Suppressor macrophage treated with lipopolysaccharide for 1 hour (primary cell): ENCODE measurements at places on chromosomes 13 and 19.

GRCh38 chr19:16369664-16370576, 45.3 kb downstream of the KLF2 start:
- no peak for DNase-seq

GRCh38 chr13:57865600-57866294, 234.2 kb downstream of the PCDH17 start:
- no peak for DNase-seq

DNA sequence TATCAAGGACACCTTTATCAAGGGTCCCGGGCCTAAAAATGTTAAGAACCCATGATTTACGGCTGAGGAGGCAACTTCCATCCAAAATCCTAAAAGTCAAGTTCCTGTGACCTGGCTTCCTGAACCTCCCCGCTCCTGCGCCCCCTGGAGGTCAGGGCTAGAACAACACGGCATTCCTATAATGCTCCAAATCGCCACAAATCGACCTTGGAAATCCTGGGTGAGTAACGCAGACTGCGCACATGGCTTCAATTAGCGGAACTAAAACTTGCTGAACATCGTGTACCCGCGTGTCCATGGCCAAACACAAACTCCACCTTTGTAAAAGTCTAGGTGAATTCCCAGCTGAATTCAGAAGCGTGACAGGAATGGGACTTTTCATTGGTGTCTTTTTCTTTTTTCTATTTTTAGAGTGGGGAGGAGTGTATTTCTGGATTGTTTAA, 4.3 kb upstream of the C5AR1 start:
- DNase-seq, result peak; percentile 92

DNA sequence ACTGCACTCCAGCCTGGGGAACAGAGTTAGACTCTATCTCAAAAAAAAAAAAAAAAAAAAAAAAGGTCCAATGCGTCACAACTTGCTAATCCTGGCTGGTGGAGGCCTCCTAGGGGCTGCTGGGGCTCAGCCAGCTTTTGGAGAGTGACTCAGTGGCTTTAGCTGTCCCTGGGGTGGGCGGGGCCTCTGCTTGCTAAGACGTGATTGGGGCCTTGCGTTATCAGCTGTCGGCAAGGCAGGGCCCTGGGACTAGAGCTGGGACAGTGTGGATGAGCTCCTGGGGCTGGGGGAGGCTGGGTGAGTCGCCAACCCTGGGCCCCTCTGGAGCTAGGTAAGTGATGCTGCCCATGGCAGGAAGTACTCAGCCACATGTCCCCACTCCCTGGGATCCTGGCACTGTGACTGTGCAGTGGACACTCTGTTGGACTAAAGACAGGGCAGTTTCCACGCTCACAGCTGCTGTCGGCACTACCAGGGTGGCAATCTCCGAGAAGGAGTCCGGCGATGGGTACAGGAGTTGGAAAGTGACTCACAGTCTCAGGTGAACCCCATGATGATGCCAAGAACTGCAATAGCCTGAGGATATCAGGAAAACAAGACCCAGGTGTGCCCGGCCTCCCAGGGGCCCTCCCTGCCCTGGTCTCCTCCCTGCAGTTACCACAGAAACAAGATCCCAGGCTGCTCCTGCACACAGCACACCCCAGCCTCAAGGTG, 32.2 kb downstream of the F2RL3 start:
- peak; percentile 20 for DNase-seq

DNA sequence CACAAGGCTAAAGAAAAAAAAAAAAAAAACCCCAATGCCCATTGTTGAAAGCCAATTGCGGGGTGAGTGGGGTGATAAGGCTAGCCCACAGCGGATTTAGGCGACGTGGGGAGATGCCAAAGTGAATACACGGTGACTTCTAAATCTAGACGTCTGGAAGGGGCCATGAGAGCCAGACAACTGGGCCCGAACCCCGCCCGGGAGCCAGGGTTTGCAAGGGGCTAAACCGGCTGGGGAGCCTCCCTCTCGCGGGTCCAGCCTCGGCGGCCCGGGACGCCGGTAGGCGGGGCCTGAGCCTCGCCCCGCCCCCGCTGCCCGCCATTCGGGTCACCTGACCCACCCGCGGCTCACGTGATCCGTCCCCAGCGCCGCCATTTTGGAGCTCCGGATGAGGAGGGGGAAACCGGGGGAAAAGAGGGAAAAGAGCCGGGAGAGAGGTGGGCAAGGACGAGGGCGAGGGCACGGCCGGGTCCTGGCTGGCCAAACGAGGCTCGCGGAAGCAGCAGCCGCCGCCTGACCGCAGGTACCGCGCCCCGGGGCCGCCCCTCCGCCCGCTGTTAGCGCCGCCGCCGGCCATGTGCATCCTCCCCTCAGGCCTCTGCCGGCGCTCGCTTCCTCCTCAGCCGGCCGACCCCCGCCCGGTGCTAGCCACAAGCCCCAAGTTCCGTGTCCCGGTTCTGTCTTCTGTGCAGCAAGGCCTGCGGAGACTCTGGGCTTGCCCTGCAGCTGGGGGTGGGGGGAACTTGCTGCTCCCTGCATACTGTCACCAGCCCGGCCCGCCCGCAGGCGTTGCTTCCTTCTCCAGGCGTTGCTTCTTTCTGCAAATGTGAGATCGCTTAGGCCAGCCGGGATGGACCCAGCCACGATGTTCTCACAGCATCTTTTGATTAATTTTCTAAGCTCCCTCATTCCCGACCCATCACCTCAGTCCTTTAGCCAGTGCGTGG, at the start of gene ZNF507:
ZNF507 (plus strand) TSS at position 350 of the 947 bp plus-strand sequence. CDS start 7,221 bp downstream, outside the sequence.
- DNase-seq, result peak; percentile 77

GRCh38 chr13:101930331-101930730, 471.5 kb downstream of the FGF14 start:
- no peak for DNase-seq
